Left hindlimb (tissue), 1 donor: ENCODE measurements at places on chromosomes 1 and 21.

GRCh38 chr1:79232818-79233217 is 226.3 kb upstream of the ADGRL4 start:
- no peak for DNase-seq

GRCh38 chr1:65896721-65897120 is 104.0 kb downstream of the PDE4B start:
- DNase-seq, result no peak

GRCh38 chr1:26544126-26544525 is 14.6 kb downstream of the RPS6KA1 start:
- DNase-seq, result no peak

- DNase-seq, result no peak
Measured at GRCh38 chr1:182811975-182812722, 22.6 kb downstream of the NPL start.

DNA sequence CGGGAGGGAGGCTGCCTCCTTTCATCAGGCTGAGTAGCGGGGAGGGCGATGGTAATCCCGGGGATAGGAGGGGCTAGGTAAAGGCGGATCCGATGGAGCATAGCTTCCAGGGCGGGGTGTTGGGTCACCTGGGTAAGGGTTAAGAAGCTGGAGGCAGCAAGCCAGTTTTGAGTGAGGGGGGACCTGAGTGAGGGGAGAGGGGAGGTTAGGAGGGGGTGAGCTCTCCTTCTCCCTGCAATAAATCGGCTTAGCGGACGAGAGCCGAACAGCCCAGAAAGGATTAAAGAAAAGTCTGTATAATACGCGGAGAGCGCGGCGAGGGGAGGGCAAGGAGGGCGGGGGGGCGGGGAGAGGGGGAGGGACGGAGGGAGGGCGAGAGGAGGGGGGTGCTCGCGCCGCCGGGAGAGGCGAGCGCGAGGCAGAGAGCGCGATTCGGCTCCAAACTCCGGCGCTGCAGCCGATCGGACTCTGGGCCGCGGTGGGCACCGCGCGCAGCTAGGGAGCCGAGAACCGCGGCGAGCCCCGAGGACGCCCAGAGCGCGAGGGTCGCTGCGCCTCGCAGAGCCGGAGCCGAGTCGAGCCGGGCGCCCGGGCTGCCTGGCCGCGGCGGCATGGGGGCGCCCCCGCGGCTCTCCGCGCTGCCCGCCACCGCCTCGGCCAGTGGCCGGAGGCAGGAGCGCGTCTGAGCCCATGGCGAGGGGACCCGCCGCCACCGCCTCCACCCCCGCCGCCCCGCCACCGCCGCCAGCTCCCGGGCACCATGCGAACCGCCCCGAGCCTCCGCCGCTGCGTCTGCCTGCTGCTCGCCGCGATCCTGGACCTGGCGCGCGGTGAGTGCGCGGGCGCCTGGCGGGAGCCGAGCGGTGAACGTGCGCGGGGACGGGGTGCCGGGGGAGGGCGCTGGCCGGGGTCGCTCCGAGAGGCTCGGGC is at the start of gene IGSF21:
Gene IGSF21 (plus strand): TSS at position 430 of the 930 bp plus-strand sequence. CDS start 331 bp downstream, at position 761.
- DNase-seq, result no peak

DNA sequence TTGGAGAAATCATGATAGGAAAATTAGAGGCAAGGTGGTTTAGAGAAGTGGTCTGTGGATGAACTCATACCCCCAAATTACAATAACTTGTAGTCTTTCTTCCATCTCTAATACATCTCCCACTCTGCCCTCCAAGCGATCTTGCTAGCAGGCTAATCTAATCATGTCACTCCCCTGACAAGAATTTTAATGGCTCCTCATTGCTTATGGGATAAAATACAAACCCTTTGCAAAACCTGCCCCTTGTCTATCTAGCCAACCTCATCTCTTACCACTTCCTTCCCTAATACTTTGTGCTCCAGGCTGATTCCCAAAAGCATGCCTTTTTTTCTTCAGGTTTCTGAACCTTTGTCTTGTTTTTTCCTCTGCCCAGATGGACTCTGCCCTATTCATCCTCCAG is 71.3 kb upstream of the LRRN2 start:
- no peak for DNase-seq

- DNase-seq, result no peak
Measured at GRCh38 chr1:3627515-3628253, 2.9 kb downstream of the TPRG1L start.

DNA sequence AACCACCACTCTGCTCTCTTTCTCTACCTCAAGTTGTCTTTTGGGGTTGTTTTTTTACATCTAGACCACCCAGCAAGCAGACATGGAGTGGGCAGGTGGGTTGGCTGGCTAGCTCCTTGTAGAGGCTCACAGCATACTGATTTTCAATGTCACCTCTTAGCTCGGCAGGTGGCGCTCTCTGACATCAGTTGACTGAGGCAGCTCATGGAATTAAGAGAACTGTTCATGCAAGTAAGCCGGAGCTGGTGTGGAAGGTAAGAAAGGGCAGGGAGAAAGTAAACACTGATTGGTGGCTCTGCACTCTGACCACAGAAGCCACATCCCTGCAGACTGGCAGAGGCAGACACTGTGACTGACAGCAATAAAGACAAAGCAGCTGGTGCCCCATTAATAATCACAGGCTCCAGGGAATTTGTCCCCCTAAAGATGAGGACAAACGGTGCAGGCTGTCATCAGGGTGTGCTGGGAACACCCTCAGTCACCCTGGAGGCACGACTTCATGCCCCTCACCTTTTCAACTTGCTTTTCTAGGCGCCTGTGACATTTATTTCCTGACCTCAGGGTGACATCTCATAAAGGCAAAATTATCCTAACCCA is 226.8 kb downstream of the LMX1A start:
- peak; percentile 55 for DNase-seq

DNA sequence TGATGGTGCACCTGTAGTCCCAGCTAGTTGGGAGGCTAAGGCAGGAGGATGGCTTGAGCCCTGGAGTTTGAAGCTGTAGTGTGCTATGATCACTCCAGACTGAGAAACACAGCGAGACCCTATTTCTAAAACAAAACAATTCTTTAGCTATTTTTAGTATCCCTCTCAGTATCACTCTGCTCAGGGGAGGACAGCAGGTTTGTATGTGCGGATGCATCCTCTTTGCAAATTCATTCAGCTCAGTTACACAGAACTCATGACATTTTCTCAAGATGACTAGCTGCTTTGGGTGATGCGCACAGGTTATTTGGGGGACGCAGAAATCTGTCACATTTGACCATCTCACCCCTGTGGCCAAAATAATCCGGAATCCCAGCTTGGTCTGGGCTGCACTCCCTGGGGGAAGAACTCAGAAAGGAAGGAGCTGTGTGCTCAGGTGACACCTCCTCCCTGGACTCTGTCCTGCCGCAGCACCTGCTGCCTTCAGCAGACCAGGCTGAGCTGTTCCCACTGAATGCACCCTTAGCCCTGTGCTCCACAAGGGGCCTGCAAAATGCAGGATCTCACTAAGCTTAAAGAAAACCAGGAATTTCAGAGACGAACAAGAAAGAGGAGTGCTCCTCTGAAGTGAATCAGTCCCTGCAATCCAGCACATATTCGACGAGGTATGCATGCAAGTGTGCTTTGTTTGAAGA is 89.5 kb upstream of the PGBD5 start:
- no peak for DNase-seq

DNA sequence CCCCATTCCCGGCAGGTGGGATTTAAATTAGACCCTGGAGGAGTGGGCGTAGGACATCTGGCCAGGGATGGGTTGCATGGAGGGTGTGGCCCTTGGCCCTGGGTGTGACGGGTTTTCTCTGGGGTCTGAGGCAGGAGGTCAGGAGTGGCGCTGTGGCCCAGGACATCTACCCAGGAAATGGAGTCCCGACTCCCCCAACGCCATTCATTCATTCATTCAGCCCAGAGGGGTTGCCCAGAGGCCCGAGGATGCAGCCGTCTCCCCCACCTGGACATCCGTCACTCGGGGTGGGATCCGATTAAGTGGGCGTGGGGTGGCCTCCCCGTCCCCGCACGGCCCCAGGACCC is 663 bp downstream of the ATP13A2 start:
- DNase-seq, result no peak

DNA sequence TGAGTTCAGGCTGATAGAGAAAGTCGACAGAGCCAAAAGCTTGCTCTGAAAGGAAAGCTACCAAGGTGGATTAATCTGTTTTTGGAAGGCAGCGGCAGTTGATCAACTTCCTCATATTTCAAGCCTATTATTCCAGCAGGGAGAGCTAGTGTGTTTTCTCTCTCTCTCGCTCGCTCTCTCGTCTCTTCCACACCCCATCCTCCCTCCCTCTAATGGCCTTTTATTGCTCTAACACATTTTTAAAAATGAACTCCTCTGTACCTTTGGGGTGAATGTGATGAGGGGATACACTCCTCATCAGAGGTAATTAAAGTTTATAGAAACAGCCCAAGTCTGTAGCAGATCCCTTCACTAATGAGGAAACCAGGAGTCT is 126.4 kb downstream of the CLIC6 start:
- DNase-seq, result no peak

GRCh38 chr21:45011426-45011825 is 63.0 kb upstream of the ADARB1 start:
- DNase-seq, result peak; percentile 15

- DNase-seq, result no peak
Measured at GRCh38 chr1:207752456-207752998, 673 bp downstream of the CD46 start.

DNA sequence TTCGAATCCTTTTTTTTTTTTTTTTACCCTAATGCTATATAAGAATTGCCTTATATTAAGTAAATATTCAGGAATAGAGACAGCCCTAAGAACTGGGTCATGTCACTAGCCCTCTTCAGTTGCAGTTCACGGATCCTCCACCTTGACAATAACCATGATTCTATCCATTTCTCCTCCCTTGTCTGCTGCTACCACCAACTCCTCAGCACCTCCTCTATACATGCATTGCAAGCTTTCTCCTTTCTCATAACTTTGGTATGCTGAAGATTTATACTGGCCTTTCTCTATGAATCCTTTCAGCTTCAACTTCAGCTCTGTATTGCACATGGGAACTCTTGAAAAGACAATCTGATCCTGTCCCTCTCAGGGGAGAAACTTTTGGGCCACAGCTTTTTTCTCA is 14.3 kb upstream of the DR1 start:
- DNase-seq, result no peak

- no peak for DNase-seq
Measured at GRCh38 chr1:113018911-113019310, 54.1 kb upstream of the LRIG2 start.

- no peak for DNase-seq
Measured at GRCh38 chr1:65958561-65959350, 166.1 kb downstream of the PDE4B start.

DNA sequence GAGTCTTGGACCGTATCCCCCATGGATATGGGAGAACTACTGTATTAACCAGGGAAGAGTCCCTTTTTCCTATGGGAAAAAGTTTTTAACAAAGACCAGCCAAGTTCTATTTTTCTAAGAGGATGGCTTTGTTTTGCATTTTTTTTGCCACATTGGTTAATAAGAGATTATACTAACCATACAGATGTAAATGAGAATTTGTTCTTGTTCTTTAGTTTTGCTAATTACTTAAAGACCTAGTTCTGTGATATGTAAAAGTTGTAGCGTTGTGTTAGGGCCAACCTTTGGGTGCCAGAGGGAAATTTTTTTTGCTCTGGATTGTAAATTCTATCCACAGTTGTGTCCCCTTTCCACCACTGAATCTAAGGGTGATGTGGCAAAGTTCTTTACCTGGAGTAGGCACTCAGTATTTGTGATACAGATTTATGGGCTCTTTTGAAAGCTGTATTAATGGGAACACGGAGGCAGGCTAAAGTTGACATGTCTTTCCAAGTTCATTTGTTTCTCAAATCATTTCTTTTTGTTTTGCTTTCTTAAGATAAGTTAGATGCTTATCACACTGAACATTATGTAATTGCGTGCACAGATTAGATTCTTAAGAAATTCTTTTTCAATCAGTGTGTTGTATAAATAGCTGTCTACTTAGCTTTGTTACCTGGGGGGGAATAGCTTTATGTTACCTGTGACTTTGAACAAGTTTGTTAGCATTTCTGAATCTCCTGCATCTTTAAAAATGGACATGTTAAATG is 2.9 kb downstream of the SOAT1 start:
- DNase-seq, result no peak

DNA sequence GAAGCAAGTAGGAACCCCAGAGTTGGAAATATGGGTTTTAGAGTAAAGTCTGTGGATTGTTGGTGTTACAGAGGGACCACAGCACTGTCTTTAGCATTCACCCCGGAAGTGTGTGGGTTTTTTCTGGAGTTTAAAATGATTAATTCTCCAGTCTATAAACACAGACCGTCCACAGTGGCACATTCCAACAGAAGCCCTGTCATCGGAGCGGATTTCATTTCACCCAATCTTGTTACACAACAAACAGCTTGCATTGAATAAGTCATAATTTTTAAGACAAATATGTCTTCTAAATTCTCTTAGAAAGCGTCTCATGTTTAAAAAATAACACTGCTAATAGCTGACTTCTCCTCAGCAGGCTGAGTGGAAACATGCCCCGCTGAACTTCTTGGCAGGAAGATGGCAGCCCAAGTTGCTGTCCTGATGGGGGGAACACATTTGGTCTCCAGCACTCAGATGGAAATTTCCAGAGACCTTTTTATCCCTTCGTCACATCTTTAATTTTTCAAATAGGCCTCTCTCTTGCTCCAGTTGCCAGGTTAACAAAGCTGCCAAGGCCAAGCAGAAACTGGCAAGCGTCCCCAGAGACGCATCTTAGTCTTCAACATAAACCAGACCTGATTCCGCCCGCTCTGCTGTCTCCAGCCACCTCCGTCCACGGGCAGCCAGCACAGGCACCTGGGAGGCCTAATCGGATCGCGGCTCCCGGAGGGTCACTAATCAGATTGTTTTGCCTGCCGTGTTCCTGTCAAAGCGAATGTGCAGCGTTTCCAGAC is 28.8 kb upstream of the SLC19A1 start:
- DNase-seq, result no peak

- no peak for DNase-seq
Measured at GRCh38 chr1:153032677-153033308, 1.8 kb downstream of the SPRR1B start.

DNA sequence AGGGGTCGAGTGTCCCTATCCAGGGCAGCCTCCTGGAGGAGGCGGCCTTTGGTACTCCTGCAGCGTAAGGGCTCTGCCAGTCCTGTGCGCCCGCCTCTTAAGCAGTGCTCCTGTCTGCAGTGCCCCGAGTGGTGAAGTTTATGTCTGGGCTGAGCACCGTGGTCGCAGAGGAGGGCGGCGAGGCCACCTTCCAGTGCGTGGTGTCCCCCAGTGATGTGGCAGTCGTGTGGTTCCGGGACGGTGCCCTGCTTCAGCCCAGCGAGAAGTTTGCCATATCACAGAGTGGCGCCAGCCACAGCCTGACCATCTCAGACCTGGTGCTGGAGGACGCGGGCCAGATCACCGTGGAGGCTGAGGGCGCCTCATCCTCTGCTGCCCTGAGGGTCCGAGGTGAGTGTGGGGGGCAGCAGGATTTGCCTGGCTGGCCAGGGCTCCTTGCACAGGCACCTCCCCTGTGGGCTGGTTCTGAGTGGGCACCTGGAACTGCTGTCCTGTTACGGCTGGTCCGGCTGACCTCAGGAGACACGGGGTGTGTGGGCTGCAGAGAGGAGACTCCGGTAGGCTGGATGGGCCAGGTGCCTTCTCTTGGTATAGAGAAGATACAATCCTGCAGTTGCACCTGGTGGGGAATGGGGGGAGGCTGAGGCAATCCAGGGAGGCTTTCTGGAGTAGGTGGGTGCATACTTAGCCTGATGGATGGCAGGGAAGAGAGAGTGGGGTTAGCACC is 66.8 kb downstream of the OBSCN start:
- DNase-seq, result no peak
